ENCODE measurements at places on chromosomes 1 and 21. TPM values are rescaled to one million over a fixed set of nuclear protein-coding genes. Genes with fewer than 3 reads are reported as not detected.

GRCh38 chr1:27021354-27022031 lies 8.8 kb upstream of the TENT5B start:
- no peak for DNase-seq

DNA sequence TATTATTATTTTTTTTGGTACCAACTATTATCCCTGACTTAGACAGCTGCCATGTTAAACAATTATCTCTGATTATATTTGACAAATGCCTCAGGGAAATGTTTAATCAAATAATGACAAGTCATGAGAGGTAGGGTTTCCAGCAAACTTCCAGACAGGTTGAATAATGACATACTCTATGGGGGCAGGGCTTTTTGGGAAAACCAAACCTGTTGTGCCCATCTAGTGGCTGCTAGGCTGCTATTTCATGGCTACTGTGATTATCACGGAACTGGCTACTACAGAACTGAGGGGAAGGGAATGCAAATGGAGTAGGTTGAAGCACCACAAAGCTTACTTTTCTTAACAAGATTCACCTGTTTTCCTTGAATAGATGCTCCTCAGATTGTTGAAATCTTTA lies 77.6 kb downstream of the DUSP10 start:
- no peak for DNase-seq

- no peak for DNase-seq
These were observed 30.6 kb upstream of the MARK1 start for GRCh38 chr1:220497220-220497947.

GRCh38 chr1:59499943-59500569 lies 203.2 kb downstream of the FGGY start:
- no peak for DNase-seq

DNA sequence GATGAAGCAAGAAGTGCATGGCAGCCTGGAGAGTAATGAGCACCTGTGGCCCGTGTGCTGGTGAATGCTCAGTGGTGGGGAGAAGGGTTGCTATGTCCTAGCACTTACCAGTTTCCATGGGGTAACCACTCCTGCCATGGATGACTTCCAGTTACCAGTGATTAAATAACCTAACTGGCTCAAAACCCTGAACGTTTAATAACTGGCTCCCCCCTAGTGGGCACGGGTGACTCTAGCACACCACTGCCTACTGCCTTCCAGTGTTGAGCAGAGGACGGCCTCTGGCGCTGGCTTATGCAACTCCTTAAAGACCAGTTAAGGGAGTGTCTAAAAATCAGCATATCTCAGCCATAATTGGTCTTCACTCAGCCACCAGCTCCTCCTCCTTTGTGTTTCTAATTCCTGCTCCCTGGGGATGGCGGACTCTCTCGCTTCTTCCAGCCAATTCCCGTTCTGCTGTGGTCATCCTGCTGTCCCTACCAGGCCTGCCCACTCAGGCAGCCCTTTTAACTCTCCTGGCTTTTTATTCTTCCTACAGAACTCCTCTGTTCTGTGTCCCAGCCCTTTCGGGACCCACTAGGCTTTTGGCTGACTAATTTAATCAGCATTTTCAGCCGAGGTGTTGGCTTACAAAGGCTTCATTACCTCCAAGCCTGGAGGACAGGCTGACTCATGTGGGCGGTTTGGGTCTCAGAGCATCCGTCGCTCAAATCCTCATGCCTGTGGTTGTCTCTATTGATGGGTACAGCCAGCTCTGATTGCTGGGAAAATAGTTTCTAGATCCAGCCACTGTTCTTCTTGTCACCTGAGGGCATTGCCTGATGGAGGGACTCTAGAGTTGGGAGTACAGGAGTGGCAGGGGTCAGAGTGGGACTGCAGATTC lies 332.4 kb downstream of the CAMTA1 start:
- peak; percentile 94 for DNase-seq

- no peak for DNase-seq
These were observed 37.0 kb downstream of the ARHGEF10L start for GRCh38 chr1:17576519-17576853.

DNA sequence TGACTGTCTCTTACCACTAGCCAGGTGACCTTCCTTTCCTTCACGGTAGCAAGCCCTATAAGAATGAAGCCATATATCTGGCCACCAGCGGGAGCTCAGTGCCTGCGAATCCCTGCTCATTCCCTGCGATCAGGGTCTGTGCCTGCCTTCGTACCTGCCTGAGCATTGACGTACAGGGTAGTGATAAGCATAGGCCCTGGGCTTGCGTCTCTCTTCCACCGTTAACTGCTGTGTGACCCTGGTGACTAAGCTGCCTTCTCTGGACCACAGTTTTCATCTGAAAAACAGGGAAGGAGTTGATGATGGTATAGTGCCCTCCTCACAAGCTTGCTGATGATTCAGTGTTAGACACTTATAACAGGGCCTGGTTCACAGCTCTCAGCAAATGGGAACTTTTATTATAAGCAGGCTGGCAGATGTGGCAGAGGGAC lies 4.1 kb downstream of the ZC3H12A start:
- no peak for DNase-seq

GRCh38 chr1:228219962-228220780 lies 12.3 kb downstream of the OBSCN start:
- no peak for DNase-seq

DNA sequence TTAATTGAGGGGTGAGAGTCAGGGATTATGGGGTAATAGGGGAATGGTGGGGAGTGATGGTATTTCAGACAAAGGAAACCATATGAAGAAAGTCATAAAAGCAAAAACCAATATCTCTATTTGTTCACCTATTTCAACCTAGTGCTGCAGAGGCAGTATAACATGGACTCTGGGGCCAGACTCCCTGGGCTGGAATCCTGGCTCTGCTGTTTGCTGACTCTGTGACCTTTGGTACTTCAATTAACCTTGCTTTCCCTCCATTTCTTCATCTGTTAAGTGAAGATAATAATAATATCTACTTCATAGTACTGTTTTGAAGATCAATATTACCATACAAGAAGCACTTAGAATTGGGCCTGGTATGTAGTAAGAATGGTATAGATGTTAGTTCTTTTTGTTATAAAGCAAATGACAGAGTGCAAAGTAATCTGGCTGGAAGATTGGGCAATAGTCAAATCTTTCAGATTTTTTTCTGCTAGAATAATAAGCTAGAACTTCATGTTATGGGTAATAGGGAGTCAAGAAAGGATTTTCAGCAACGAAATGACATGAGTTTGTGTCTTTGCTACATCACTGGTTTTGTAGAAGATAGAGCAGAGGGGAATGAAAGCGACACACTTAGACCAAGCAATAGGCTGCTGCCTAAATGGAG lies 9.0 kb downstream of the EPHX4 start:
- no peak for DNase-seq

DNA sequence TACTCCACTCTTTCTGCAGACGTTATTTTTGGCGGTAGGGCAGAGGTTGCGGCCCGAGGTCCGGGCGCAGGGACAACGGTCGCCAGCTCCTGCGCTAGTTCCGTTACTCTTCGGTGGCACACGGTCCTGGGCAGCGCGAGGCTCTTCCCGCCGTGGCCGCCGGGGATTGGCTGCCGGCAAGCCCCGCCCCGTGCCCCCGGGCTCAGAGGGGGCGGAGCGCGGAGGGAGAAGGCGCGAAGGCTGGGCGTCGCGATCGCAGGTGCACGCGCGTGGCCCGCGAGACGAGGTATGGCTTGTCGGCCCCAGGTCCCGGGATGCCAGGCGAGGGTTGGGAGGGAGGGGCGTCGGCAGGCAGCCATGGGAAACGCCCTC lies 518 bp upstream of the SHE start:
- DNase-seq, result no peak

DNA sequence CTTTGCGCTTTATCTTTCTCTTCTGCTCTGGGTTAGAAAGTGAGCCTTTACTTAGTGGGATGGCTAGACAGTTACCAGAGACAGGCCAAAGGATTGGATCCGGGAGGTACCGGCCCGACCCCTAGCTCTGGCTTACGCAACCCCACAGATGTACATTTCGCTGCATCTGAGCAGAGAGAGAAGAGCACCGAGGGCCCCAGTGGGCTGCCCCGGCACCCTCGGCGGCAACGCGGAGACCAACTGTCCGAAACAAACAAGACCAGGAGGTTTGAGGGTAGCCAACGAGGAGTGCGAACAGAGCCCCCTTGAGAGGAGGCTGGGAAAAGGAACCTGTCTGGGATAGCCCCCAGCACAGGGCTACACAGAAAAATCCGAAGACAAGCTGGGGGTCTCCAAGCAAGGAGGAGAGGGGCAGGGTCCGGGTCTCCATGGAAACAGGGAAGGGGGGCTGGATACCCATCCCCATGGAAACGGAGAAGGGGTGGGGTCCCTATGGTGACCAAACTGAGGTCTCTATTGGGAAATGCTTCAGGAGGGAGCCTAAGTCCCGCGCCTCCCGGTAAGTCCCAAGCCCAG lies 373 bp downstream of the MTF1 start:
- DNase-seq, result no peak

DNA sequence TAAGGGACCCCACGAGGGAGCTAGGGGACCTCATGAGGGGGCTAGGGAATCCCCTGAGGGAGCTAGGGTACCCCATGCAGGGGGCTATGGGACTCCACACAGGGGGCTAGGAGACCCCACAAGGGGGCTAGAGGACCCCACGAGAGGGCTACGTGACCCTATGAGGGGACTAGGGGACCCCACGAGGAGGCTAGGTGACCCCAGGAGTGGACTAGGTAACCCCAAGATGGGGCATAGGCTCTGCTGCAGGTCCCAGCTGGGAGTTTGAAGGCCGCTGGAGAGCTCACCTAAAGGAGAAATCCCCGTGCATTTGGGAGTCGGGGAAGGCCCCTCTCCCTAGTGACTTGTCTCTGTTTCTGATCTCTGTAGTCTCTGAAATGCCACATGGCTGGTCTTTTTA lies 50.0 kb upstream of the DMRTB1 start:
- DNase-seq, result no peak

DNA sequence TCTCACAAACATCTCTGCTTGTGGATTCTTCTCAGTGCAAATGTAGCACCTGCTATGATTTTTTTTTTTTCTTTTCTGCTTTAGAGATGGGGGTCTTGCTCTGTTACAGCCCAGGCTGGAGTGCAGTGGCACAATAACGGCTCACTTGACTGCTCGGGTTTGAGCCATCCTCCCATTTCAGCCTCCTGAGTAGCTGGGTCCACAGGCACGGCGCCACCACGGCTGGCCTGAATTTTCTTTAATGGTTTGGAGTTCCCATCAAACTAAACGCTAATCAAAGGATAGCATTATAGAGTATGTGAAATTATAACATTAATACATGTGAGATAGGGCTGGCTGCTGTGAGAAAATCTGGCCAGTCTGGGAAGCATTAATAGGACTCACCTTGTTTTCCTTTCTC lies 7.2 kb upstream of the PTGER3 start:
- DNase-seq, result no peak

DNA sequence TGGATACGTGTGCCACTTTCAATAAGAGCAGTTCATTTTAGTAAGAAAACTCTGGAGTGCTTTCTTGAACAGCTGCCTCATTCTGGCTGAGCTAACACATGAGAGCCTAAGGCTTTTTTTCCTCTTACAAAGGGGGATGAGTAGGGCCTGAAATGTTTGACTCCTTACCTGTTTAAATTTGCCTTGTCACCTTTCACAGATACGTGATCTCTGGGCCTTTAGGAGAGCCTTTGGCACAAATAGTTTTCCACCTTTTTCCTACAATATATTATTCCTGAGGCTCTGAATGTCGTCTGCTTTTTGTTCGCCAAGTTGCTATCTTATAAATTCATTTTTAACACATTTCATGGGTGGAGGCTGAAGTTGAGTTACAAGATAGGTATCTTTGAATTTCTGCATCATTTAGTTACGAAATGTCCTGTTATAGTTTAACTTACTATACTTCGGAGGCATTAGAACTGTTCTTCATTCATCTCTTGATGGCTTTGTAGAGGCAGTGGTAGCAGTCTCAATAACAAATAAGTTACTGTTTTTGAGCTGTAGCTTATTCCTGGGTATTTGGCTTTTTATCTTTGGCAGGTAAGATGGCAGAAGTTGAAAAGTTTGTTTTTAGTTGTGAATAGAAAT lies 17.2 kb downstream of the UBAP2L start:
- no peak for DNase-seq

DNA sequence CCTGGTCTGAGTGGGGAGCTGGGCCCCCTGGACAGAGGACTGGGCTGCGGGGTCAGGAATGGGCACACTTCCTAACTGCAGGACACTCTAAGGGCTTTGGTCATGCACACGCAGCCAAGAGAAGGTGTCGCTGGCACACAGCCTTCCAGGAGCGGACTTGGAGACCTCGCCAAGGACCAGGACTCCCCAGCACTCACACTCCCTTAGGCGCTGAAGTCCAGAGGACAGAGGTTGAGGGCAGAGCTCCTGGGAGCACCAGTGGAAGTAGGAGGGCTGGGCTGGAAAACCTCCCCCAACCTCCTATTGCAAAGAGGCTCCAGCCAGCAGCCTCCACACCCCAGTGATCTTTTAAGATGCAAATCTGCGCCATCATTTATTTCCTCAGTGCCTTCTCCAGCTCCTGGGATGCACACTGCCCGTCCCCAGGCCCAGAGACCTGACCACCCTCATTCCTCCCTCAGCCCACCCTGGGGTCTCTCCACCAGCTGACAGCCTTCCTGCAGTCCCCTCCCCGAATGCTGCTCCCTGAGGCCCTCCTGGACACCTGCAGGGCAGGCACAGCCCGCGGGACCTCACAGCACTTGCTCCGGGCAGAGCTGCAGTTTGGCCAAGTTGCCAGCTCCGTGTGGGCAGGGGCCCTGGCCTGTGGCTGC lies 3.0 kb downstream of the TSPEAR start:
- DNase-seq, result no peak

DNA sequence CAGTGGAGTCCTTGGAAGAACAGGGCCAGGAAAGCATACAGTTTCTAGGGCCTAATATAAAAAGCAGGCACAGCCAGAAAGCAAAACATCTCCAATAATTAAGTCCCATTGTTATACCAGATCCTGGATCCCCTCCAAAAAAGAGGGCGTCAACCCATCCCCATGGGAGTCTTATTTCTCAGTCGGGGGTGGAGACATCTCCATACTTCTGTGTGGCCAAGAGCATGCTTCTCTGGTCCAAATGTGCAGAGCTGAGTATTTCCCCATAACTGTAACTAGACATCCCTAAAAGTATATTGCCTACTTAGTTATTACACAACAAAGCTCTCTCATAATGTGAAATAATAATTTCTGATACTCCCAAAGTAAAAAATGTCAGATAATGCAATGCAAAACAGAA lies 104.2 kb upstream of the SOX13 start:
- DNase-seq, result no peak

GRCh38 chr1:210263963-210264362 lies 31.4 kb downstream of the SERTAD4 start:
- no peak for DNase-seq

DNA sequence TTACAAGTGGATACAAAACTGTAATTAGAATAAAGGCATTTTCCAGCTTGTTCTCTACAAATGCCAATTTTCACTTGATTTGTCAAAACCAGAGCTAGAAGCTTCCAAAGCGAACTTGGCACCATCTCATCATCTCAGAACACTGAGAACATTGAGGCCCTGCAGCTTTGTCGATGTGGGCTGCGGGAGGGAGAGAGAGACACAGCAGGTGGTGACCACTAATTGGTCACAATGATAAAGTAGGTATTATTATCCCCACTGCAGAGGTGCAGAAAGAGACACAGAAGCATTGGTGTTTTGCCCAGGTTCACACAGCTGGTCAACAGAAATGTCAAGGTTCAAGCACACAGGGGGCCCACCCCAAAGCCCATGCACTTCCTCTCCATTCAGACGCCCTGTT lies 72.2 kb upstream of the KRTAP19-8 start:
- DNase-seq, result no peak

GRCh38 chr1:209727785-209728184 lies 23.1 kb downstream of the HSD11B1 start:
- DNase-seq, result no peak

Gene LRRC53
- not detected for total RNA-seq

Gene DNAI4
- 0.89 TPM for total RNA-seq

Gene DCDC2B
- total RNA-seq, result not detected

Gene FLG2
- not detected for total RNA-seq

Gene REN
- total RNA-seq, result not detected

Gene AADACL3
- total RNA-seq, result not detected

Gene EPHB2
- total RNA-seq, result 55.5 TPM

Gene FGR
- total RNA-seq, result not detected

Gene TAL1
- total RNA-seq, result 0.27 TPM

Data from H4 (cell line).